ENCODE measurements at places on chromosomes 16 and 17.

- DNase-seq = no peak
Measured at GRCh38 chr16:31253642-31254045, 6.1 kb upstream of the ITGAM start.

DNA sequence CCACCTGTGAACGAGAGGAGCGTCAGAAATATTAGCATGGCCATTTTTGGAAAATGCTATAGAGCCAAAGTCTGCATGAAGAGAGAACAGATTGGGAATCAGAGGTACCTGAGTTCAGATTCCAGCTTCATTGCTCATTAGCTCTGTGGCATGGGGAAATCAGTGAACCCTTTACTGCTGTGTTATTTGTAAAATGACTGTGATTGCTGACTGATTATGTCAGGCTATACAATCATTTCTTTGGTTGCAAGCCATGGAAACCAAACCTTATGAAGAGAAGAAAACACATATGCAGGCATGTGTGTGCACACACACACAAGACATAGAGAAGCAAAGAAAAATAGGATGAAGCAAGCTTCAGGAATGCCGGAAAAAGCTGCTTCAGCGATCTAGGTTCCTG is 101.4 kb upstream of the HSBP1 start:
- DNase-seq = no peak

GRCh38 chr16:83118365-83118764 is 491.6 kb downstream of the CDH13 start:
- no peak for DNase-seq

DNA sequence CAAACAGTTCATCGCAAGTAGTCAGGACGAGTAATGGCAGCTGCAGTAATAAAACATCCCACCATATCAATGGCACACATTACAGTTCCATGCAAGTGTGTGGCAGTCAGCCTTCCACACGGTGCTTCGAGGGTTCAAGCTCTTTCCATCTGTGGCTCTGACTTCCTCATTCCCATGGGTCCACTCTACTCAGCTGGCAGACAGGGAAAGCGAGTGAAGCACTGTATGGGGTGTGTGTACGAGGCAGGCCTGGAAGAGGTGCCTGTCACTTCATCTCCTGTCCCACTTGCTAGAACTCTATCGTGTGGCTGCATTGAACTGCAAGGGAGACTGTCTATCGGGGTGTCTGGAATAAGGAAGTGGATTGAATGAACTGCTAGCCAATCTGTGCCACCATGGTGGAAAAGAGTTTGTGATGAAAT is 160.6 kb downstream of the CPPED1 start:
- DNase-seq = no peak

DNA sequence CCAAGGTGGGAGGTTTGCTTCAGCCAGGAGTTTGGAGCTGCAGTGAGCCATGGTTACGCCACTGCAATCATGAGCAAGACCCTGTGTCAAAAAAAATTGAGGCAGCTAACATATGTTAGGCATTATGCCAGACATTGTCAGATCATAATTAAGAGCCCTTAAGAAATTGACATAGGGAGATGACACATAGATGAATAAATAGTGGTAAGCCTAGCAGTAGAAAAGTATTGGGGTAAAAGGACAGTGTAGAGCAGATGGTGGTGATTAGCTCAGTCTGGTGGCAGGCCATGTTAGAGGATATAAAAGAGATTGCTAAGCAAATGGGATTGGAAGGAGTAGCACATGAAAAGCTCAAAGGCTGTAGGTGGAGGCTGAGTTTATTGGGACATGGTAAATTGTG is 22.6 kb downstream of the SRCAP start:
- no peak for DNase-seq

DNA sequence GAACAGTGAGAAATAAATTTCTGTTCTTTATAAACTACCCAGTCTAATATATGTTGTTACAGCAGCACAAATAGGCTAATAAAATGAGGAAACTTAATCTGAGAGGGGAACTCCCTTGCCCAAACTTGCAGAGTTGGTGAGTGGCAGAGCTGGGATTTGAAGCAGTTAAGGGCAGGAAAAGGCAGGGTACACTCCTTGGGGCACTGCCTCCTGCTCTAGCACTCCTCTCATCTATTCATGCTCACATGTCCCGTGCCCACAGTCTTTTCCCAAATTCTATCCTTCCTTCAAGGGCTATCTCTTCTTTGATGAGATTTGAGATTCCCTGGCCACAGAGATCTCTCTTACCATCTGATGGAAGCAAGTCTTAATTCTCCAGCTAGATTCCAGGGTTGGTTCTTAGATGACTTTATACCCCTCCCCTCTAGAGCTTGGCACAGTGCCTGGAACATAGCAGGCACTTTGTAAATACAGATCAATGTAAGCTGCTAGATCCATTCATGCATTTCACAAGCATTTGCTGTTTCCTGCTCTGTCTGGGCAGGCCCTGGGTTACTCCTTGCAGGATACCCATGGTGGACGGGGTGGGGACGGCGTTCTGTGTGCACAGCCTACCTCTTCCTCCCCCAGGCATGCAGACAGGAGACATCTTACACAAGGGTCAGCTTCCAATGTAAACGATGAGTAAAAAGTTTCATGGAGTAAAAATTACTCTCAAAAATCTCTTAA is 39.2 kb upstream of the ABCC12 start:
- no peak for DNase-seq

GRCh38 chr17:75751676-75752404 is 13.2 kb downstream of the GALK1 start:
- DNase-seq = no peak

DNA sequence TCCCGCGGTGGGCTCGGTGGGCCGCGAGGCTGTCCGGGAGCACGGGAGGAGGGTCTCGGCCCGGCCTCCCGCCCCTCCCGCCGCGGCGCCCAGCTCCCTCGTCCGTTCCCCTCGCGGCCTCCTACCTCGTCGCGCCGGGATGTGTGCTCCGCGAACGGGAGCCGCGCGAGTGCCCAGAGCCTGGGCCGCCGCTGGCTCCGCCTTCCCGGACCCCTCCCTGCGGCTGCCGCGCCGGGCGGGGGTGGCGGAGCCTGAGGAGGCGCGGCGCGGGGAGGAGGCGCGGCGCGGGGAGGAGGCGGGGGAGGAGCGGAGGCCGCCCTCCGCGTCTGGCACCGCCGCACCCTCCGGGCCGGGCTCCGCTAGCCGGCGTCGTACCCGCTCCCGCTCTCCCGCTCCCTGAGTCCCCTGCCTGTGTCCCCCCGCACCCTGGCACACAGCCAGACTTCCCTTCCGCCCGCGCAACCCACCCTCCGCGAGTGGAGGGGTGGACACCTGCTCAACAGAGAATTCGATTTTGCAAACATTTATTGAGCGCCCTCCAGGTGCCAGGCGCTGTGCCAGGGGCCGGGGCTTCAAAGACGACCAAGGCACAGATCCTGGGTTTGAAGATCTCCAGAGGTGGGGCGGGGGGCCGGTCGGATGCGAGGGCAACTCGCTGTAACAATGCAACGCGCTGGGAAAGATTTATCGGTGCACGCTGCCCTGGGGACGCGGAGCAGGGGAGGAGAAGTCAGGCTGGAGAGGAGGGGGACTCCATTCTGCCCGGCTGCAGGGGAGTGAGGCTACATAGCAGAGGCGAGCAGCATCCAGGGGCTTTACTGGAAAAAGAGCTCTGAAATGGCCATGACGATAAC is at the start of gene MPP3:
Gene MPP3 (minus strand): TSS at position 171 of the 854 bp plus-strand sequence. CDS start 1,240 bp downstream, outside the sequence.
- peak; percentile 80 for DNase-seq

DNA sequence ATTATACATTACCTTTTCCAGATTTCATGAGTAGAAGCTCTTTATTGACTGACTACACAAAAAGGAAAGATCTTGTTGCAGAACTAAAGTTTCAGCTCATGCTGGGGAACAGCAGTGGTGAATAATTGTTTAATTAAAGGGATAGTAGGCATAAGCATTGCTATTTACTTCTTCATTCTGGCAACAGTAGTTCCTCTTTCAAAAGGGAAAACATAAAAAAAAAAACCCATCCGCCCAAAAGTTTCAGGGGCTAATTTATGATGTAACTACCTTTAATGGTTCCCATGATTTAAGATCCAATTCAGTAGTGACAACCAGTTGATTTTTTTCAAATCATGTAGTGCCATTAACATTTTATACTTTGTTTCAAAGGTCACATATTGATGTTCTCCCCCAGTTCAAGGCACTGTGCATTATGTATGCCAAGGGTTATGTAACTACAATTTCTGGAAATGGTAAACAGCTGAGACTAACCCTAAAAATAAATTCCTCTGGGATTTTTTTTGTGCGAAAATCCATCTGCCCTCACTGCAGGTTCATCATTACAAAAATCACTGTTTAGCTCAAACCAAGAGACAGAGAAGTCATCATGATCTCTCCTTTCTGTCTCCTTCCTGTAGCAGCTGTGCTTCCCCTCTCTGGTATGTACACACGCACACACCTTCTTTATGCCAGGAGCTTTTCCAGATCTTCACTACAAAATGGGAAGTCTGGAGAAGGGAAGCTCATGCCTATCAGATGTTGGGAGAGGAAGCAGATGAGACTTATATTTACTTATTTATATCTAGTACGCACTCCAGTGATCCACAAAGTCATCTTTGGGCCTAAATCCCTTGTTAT is 2.2 kb upstream of the PHLPP2 start:
- no peak for DNase-seq

DNA sequence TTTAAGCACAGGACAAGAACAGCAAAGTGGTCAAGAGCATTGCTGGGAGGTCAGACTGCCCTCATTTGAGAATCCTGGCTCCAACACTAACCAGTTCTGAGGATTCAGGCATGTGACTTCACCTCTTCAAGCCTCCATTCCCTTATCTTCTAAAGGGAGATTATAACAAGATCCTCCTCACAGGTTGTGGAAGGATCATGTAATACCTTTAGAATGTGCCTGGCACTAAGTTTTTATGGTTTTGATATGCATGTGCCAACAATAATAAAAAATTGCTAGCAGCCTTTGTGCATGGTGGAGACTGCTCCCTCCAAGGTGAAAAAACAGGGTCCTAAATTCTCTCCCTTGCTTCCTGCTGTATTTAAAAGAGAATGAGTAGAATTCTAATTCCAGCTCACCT is 36.0 kb upstream of the ADAMTS18 start:
- no peak for DNase-seq

GRCh38 chr17:36827081-36827480 is 110.2 kb upstream of the LHX1 start:
- DNase-seq = no peak

DNA sequence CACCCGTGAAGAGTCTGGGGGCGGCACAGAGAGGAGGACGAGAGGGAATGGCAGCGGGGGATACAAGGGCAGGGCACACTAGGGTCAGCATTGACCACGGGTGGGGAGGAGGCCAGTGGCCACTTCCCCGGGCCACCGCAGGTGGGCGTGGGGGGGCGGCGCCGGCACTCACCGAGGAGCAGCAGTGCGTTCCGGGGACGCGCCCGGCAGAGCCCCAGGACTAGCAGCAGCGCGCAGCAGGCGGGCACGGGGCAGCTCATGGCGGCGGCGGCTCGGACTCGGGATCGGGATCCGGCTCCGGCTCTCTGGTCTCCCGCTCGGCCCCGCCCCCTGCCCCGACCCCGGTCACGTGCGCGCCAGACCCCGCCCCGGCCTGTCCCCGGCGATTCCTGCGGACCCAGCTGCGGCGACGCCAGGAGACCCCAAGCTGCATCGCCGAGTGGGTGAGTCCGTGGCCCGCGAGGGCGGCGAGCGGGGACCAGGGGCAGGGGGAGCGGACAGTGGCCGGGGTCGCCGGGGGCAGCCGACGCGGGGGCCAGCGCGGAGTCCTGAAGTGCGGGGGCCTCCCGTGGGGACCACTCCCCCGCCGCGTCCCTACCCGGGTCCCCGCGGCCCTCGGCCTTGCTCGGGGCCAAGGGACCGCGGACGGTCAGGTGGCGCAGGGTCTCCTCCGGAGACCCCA is at the start of the genes SGSH and SLC26A11:
Gene SGSH (minus strand): TSS at position 280 of the 682 bp plus-strand sequence. CDS start 20 bp downstream, at position 260.
Gene SLC26A11 (plus strand): TSS at position 374 of the 682 bp plus-strand sequence. CDS start 1,134 bp downstream, outside the sequence.
- DNase-seq = peak; percentile 86

GRCh38 chr17:83203073-83203471 is 123.7 kb downstream of the METRNL start:
- no peak for DNase-seq

GRCh38 chr16:58442547-58442946 is 50.3 kb downstream of the GINS3 start:
- no peak for DNase-seq

DNA sequence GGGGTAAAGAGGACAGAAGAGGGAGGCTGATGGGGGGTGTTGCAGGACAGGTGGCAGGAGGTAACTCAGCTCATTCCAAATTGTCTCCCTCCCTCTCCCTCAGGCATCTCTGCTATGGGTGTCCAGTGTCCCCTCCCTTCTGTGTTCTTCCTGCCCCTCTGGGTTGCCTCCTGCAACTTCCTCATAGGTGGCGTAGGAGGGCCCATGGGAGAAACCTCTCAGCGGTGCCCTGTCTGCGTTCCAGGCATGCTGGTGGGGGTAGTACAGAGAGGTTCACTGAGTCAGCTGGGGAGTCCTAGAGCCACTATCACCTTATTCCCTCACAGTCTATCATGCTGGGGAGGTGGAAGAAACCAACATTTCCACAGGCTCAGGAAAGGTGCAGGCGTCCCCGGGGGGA is 14.7 kb upstream of the ODF4 start:
- DNase-seq = no peak

- DNase-seq = no peak
Measured at GRCh38 chr17:17180741-17181525, 25.2 kb downstream of the PLD6 start.

DNA sequence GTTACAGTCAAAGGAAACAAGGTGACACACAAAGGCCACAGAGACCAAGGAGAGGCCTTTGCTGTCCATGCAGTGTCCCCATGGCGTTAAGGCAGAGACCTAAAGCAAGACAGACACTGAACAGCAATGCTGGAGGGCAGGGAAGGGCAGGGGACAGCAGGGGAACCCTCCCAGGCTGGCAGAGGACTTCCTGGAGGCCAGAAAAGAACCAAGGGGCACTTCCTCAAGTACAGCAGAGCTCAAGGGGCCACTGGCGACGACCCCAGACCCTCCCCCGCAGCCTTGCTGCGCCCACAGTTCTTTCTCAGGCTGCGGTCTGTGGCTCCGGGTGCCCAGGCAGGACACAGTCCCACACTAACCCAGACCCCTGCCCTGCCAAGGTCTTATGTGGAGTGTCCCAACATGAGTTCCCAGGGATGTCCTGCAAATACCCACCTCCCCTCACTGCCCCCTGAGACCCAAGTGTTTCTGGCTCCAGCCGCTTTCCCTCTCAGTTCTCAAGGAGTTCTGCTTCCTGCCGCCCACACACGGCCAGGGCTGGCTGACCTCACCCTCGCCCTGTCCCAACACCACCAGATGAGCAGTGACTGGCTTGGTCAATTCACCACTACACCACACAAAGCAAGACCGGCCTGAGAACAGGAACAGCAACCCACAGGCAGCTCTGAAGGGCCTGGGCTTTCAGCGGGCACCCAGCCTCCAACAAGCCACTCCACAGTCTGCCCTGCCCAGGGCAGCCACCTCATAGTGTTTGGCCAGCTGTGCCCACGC is 4.2 kb downstream of the CLCN7 start:
- no peak for DNase-seq

Measured in right hindlimb (tissue), 1 donor.